GM19239 (cell line): ENCODE measurements at places on chromosomes 2 and 18.

DNA sequence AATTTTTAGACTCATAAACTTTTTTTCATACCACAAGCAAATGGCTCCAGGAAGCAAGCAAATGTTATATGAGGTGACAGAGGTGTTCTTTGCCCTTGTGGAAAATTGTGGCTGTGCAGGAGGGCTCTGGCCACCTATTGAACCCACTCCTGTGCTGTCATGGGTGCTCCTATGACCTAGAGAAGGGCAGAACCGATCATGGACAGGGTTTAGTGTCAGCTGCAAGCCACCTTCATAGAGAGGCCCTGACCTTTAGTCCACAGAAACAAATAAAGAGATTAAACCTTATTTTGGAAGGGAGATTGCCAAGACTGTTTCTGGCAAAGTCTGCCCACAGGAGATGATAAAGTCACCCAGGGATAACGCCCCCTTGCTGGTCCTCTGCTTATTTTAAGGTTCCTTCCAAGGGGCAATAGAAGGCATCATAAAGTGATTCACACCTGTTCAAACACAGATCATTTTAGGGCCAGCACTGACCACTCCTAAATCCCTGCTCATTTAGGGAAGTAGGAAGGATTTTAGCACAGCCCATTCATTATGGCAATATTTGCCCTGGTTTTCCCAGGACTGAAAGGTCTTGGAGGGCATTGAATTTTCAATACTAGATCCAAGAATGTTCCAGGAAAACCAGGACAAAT is 26.1 kb upstream of the STAT4 start:
- no peak for DNase-seq

DNA sequence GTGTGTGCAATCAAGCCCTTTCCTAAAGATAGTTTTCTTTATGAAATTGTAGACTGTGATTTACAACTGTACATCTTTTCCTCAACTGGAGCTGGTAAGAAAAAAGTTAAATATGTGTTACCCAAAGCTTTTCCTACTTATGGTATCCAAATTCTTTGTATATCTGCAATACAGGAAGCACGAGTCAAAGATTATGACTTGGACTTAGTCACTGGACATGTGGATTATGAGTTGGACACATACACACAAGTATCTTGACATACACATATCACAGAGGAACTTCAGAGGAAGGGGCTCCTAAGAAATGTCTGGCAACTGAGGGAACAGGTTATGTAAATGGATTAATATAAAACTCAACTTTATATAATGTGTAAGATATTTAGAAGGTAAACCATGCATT is 35.2 kb downstream of the PRELID3A start:
- no peak for DNase-seq

GRCh38 chr2:237177986-237178385 is 92.3 kb downstream of the COPS8 start:
- no peak for DNase-seq

DNA sequence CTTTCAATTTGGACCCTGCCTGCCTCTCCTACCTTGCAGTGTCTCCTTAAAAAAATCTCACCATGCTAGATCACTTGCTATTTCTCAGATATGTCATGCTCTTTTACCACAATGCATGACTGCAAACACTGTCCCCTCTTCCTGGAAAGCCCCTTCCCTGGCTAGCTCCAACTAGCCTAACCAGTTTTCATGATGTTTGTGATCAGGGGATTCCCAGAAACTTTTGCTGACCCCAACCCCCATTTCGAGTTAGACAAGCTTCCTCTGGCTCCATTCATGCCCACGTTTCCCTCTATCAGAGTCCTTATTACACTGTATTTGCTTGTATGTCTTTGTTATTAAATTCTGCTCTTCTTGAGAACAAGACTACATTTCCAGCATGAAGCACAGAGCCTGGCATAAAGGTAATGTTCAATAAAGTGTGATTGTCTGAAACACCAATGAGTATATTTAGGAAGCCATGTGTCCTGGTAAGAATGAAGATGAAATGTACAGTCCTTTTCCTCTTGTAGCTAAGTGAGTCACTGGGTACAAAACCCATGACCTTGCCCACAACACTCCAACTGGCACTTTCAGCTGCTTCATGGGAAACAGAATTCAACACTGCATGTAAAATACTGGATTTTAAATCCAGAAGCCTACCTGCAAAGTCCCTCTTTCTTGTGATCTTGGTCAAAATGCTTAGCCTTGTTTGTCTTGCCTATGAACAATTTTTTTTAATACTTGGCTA is 62.0 kb upstream of the ATL2 start:
- no peak for DNase-seq

GRCh38 chr18:57951999-57952774 is 91.8 kb upstream of the NEDD4L start:
- DNase-seq: no peak

DNA sequence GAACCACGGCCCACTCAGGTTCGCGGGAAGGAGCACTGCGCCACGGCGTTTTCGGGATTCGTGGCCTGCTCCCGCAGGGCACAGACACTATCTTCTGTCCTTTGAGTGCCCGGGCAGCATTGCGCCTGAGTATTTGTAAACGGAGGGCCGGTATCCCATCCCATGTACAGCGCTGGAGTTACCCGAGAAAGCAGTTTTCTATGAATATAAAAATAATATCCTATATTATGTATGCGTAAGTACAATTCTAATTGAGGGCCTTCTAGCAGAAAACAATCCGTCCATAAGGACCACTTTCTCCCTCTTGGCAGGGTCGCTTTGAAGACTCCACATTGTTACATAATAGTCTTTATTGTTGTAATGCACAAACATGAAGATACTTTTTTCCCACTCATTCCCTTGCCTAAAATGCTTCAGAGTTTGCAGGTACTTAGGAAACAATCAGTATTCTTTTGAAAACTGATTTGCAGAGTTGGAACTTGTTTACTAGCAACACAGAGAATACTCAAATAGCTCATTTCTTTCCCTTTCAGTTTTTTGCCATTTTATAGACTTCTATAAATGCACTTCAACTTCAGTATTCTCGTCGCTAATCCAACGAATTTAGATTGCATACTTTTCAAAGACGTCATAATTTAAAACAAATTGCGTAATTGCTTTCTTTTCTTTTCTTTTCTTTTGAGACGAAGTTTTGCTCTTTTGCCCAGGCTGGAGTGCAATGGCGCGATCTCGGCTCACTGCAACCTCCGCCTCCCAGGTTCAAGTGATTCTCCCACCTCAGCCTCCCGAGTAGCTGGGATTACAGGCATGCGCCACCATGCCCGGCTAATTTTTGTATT is 1.0 kb upstream of the REV1 start:
- no peak for DNase-seq

- DNase-seq: no peak
Observed at GRCh38 chr2:207155516-207156444, 10.0 kb downstream of the KLF7 start.

DNA sequence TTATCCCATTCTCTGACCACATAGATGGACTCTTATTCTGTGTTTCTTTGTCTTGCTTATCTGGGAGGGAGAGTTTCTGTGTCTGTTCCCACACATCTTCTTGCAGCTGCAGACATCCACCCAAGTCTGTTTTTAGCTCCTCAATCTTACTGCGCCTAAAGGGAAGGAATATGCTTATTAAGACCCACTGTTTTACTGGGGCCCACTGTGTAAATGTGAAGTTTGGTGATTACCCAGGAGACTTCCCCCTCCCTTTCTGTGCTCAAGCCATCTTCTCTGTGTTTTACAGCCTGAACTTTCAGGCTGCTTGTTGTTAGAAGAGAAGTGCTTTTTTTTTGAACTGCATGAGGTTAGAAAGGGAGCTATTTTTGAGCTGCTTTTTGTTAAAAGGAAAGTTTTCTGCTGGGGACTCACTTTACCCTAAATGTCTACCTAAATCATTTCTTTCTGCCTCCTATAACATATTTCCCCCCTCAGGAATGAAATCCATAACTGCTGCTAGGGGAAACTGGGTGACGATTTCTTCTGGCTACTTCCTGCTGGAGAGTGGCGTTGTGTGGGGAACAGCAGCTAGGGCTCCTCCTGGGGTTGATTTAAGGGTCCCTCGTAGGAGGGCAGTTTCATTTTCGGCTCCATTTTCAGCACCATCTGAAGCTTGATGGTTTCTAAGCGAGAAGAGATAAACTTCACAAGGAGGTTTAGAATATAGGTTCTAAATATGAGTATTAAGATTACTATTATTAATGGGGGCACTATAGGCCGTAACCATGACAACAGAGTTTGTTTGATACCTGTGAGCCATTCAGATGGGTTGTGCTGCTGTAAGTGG is 39.5 kb upstream of the GMCL1 start:
- DNase-seq: no peak

DNA sequence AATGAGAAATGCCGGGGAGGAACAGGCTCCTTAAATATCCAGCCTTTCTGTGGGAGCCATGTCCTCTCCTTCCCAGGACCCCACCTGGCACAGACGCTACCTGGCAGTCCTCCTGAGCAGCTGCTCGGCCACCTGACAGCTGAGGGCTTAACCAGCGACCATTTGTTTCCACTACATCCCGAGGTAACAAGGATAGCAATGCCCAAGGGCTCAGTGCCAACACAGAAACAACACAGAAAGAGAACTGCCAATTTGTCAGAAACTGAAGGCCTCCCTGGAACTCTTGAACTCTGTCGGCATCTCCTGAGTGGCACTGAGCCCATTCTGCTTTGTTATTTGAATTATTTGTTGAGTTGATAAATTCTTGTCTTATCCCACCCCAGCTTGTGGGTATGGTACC is 122.2 kb upstream of the ARHGAP28 start:
- no peak for DNase-seq

- no peak for DNase-seq
Observed at GRCh38 chr18:44651478-44651877, 29.2 kb upstream of the SETBP1 start.

DNA sequence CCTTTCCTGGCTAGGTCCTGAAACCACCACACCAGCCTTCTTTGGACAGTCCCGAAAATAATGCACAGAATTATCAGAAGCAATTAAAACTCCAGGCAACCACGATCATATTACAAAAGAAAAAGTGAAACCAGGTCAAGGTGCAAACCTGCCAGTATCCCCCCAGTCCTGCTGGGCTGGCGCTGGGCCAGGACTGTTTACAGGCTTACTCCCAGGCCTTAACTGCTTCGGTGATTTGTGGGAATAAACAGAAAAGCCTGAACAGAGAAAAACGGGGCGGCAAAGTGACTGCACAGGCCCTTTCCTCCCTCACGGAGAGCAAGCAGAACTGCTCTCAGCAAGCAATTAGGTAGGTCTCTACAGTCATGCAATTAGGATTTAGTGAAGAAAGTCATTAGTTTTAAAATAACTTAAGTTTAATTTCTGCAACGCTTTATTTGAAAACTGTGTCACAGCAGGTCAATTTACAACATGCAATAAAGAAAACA is 1.3 kb downstream of the HDAC4 start:
- DNase-seq: no peak

DNA sequence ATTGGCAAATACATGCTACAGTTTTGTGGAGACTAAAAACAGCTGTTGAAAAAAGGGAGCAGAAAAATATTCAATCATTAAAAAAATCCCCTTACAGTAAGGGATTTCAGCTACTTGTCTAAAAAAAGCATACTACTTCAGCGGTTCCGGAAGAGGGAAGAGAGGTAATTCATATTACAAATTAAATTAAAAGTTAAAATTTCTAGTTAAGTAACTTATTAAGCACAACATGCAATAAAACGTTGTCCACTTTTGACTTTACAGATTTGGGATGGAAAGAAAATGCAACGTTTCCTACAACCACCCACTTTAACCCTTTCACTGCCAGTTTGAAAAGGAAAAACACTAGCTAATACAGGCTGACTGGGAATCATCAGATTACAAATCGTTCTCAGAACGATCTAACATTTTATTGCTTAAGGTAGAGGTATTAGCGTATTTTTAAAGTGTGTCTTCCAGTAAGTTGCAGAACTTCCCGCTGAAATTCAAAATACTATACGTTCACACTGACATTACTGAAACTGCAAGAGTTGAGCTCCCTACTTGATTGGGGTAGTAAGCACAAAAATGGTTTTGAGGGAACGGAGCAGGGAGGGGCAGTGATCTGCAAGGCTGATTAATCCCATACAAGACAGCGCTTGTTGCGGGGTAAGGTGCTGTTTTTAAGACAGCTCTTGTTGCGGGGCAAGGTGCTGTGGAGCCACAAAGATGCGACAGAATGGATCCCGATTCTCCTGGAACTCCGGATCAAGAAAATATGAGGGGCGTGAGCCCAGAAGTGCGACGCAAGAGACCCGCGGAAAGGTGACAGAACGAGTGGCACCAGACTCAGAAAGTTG is 743 bp downstream of the HADHA start:
- no peak for DNase-seq

GRCh38 chr2:19682493-19682892 is 219.3 kb downstream of the TTC32 start:
- DNase-seq: no peak

GRCh38 chr2:26462100-26462499 is 15.8 kb downstream of the OTOF start:
- no peak for DNase-seq

DNA sequence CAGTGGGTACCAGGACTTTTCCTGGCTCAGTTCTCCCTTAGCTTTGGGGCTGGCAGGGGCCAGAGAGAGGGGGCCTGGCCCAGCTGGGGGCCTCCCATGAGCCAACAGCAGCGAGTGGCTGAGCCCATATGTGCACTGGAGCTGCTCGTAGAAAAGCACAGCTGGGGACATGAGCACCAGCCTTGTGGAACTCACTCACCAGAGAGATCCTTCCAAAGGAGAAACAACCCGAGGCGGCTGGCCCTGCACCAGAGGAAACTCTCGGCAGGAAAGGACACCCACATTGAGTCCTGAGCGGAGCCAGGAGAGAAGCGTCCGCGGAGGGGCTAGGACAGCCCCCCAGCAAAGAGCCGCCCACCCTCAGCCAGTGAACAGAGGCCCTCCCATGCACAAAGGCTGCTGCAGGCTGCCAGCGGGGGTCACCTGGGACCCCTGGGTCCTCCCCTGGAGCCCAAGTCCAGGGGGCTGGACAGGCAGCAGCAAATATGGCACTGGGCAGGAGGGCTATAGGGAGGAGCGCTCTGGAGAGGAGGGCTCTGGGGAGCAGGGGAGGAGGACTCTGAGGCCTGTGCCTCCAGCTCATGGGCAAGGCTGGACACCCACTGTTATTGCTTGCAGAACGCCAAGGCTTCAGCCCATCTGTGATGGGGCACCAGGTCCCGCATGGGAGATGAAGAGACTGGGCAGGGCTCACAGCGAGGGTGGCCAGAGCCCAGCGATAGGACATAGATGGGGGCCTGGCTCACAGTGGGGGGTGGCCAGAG is 42.1 kb upstream of the SNED1 start:
- no peak for DNase-seq

DNA sequence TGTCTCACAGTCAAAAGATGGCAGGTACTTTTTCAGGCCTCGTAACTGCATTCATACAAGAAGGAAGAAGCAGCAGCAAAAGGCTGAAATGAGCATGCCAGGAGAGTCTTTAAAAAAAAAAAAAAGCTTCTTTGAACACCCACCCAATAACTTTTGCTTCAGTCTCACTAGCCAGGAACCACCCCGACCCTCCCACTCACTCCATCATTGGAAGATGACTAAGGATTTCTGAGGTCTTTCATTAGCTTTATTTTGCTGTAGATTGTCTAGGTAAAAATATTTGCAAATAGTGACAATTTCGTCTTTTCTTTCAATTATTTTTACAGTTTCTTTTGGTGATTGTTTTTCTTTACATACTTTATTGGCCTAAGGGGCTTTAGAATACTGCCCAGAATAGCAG is 37.9 kb downstream of the RBBP8 start:
- DNase-seq: no peak

- DNase-seq: no peak
Observed at GRCh38 chr2:200913654-200914053, 24.5 kb downstream of the NIF3L1 start.

GRCh38 chr2:237231593-237231992 is 145.9 kb downstream of the COPS8 start:
- DNase-seq: no peak
